ENCODE measurements at places on chromosomes 6 and 20.

GRCh38 chr6:109372130-109372529, 10.1 kb downstream of the CD164 start:
- no peak for DNase-seq

- no peak for DNase-seq
Measured at GRCh38 chr20:24943196-24943595, 5.9 kb upstream of the CST7 start.

DNA sequence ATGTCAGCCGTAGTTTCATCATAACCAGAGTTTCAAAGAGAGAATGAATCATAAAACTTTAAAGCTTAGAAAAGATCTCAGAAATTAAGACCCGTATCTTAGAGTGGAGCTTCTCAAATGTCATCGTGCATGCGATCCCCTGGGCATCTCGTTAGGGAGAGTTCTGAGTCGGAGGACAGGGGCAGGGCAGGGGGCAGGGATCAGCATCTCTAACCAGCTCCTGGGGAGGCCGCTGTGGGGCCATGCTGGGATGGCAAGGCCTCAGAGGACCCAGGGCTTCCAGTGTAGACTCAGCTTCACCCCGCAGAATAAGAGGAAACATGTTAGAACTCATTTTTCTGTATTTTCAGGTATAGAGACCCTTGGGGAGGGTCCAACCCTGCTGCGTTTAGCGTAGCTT, 72.0 kb upstream of the AFDN start:
- DNase-seq = no peak

GRCh38 chr6:168147205-168147738, 68.3 kb upstream of the FRMD1 start:
- DNase-seq = no peak

DNA sequence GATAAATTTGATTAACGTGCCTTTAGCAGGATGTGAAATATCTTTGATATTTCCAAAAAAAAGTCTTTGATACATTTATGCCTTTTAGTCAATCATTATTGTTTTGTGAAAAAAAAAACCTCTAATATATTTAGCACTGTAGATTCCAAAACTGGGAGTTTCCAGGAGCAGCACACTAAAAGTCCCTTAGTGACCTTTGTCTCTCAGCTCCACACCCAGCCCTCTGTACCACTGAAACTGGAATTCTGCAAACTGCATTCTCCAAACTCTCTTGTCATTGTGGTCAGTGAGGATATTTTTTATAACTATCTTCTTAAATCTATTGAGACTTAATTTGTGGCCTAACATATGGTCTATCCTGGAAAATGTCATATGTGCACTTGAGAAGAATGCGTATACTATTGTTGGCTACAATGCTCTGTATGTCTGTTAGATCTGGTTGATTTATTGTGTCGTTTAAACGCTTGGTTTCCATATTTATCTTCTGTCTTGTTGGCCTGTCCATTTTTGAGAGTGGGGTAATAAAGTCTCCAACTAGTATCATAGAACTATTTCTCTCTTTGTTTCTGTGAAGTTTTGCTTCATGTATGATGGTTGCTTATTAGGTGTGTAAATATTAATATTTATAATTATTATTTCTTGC, 73.2 kb upstream of the CNKSR3 start:
- no peak for DNase-seq

DNA sequence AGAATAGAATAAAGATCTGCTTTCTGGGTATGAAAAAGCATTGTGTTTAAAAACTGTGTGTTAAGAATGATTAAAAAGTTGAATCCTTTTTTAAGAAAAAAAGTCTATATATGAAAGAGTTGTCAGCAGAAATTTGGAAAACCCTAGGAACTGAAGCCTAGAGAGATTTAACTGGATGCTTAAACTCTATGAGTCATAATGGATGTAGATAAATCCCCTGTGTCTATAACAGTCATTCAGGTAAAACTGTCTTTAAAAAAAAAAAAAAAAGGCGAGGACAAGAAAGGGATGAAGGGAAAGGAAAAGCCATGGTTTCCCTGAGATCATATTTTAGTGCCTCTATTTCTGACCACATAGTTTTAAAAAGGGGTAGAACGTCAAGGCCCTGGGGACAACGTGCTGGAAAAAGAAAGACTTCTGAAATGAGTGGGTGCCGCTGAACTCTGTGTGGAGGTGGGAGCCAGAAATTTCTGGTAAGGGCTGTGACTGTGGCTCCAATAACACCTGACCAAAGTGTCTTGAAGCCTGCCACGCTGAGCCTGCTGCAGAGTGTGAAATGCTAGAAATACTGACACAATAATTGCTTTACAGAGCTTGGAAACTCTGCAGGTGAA, 302.6 kb upstream of the ARID1B start:
- no peak for DNase-seq

GRCh38 chr6:56311533-56312448, 64.4 kb upstream of the COL21A1 start:
- DNase-seq = peak; percentile 54

- no peak for DNase-seq
Measured at GRCh38 chr6:35176301-35177024, 35.3 kb upstream of the TCP11 start.

- no peak for DNase-seq
Measured at GRCh38 chr20:6705106-6705766, 62.2 kb upstream of the BMP2 start.

DNA sequence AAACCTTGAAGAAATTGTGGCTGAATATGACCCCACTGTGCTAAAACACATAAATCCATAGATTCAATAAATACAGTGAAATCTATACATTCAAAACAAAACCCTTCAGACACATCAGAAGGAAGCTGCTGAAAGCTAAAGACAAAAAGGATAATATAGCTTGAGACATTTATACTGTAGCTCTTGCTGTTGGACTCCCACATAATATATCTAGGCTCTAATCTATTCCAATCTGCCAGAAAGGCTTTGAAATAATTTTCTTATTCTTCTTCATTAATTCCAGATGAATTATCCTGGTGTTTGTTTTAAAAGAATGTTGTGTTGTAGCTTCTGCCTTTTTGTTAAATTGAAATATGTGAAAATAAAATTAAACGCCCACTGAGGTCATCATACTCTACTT, 454.0 kb downstream of the EYS start:
- DNase-seq = no peak

DNA sequence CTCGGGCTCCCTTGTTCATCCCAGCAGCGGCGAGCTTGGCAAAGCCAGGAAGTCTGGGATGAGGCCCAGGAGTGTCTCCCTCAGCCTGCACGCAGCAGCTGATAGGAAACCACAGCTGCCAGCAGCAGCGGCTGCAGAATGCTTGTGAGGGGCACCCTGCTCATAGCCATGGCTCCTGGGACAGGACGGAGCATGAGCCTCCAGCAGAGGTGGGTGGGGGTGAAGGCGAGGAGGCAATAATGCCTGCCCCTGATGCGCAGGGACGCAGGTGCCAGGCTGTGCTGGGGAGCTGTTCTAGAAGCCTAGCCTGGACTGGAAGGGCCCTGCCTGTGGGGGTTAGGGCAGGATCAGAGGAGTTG, 157.9 kb downstream of the CD83 start:
- DNase-seq = no peak

GRCh38 chr6:90425161-90425641, 128.6 kb upstream of the BACH2 start:
- no peak for DNase-seq

- no peak for DNase-seq
Measured at GRCh38 chr20:44003609-44004008, 89.0 kb downstream of the TOX2 start.

DNA sequence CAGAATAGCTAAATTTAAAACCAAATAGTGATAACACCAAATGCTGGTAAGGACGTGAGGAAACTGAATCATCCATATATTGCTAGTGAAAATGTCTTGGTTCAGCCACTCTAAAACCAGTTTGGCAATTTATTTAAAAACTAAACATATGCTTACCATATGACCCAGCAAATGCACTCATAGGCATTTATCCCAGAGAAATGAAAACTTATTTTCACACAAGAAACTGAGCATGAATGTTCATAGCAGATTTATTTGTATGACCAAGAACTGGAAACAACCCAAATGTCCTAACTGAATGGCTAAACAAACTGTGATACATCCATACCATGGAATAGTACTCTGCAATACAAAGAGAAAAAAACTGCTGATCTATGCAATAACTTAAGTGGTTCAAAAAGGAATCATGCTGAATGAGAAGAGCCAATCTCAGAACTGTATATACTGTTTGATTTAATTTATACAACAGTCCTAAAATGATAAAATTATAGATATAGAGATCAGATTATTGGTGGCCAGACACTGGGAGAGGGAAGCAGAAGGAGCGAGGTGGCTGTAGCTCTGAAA, 115.6 kb upstream of the ADGRF1 start:
- no peak for DNase-seq

DNA sequence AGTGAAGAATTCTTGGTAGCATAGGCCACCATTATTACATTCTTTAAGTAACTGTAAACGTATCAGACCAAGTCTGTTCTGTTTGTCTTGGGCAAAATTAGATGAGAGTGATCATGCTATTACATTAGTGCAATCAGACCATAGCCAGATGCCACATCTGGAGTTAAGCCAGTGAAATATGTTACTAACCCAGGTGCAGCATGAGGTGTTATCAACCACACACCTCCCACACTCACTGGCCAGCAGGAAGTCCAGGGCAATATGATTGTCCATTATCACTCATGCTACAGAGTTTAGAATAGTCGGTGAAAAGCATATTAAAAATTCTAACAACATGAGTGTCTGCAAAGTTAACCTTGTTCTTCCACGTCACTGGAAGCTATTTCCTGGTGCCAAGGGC, 174.7 kb upstream of the PROKR2 start:
- no peak for DNase-seq

- DNase-seq = no peak
Measured at GRCh38 chr20:20551409-20551808, 161.0 kb downstream of the RALGAPA2 start.

DNA sequence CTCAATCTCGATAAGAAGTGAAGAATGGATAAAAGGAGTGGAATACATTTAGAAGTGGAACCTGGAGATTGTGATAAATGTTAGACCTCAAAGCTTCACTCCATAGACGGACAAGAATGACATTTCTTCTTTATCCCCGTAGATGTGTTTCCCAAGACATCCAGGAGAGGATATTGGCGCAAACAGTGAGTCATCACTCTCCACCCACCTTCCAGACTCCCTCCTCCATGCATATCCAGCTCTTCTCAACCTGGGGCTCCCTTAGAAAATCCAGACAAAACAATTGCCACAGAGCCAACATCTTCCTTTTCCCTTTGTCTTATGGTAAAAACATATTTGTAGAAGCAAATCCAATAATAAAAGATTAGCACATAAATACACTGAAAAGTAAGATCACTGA, 586.1 kb downstream of the PTPRT start:
- no peak for DNase-seq

DNA sequence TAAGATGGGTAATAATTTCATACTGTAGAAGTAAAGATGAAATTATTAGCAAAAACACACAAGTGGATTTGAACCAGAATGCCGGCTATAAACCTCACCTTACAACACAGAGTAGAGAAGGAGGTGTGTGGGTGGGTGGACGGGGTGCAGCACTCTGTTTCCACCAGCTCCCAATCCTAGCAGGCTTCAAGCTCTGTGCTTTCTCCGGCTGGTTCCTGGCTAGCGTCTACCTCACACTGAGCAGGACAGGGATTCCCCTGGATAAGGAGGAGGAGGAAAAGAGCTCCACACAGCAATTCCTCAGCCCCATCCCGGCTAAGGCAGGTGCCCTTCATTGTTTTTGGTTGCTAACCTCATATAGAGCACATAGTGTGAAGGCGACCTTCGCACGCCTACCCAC, 453.3 kb downstream of the C6orf118 start:
- DNase-seq = no peak

- DNase-seq = peak; percentile 77
Measured at GRCh38 chr6:26304797-26305640, 60.0 kb upstream of the BTN3A2 start.

- DNase-seq = no peak
Measured at GRCh38 chr6:91895599-91896285, 1308.9 kb upstream of the MAP3K7 start.

GRCh38 chr6:27441001-27441400, 31.9 kb downstream of the ZNF184 start:
- DNase-seq = no peak

DNA sequence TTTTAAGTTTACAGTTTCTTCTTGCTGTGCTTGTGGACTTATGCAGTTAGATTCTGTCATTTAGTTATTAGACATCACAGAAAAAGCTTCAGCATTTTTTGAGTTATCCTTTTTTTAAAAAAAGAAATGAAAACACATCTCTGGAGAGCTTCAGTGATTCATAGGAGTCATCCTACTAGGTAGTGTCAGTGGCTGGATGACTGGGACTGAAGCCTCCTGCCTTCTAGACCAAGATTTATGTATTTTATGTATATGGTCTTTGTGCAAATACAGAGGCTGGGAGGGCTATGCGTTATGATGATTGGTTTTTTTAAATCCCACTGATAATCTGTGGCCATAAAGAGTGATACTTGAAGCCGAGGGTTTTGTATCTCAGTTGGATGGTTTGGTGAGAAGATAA, 125.9 kb upstream of the JAG1 start:
- no peak for DNase-seq

GRCh38 chr6:36697481-36697903, at the start of gene RAB44:
Gene RAB44 (plus strand): TSS chr6:36697826. CDS start chr6:36704236, 6,410 bp downstream.
- no peak for DNase-seq

- peak; percentile 94 for DNase-seq
Measured at GRCh38 chr20:50438986-50439407, 71.2 kb upstream of the PTPN1 start.

DNA sequence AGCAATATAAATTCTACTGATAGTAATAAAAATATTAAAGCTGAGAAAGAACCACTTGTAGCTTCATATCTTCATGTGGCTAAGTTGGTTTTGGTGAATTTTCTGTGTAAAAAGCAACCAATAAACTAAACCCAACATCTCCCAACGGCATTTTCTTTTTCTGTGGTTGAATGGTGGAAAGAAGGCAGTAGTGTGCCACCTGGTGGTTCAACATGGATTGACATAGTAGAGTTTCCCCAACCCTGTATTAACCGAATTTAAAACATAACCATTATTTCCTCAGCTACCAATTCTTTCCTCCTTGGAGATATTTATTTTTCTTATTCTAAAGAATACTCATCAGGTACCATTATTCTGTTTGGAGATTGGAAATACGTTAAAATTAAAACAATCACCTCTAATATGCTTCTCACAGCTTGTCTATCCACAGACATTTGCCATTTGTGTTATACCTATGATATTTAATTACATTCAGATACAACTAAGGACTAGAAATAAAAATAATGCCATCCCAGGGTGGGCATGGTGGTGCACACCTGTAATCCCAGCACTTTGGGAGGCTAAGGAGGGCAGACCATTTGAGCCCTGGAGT, 117.1 kb upstream of the EEF1E1 start:
- peak; percentile 39 for DNase-seq

Data from foreskin fibroblast (primary cell).